CD14-positive monocyte (primary cell): ENCODE measurements at places on chromosomes 5 and 9.

DNA sequence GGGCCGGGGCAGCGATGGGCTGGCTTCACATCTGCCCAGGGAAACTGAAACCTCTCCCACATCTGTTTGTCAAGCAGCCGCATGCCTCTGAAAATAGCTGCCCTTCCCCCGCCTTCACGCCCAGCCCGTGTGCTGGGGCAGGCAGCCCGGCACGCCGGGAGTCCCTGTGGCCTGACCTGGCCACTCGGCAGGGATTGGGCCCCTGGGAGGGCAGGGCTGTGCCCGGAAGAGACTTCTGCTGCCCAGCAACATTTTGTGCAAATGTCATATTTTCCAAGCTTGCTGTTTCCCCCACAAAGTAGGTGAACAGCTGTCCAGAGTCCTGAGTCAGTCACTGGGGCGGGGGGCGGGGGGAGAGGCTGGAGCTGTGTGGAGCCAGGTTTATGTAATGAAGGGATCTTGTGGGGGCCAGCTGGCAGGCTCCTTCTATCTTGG, 8.2 kb downstream of the COL27A1 start:
- DNase-seq, result no peak

GRCh38 chr5:138372653-138373052, 20.2 kb downstream of the KDM3B start:
- no peak for DNase-seq

- DNase-seq, result no peak
Observed at GRCh38 chr5:174086751-174087150, 41.2 kb downstream of the NSG2 start.

GRCh38 chr9:90038763-90039162, 434.0 kb downstream of the GADD45G start:
- no peak for DNase-seq

DNA sequence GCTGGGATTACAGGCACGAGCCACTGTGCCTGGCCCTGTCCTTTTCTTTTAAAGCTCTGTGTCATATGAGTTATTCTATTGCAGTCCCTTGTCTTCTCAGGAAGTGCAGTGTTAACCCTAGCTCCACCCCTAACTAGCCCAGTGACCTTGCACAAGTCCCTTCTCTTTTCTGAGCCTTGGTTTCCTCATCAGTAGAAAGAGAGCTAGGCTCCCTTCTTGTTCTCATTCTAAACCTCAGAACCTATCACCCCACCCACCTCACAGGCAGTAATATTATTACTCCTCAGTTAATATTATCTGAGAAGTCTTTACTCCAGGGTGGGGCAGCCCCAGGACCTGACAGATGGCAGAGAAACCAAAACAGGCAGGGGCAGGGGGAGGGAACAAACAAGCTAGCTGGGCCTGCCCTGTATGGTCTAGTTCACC, 7.2 kb downstream of the CYFIP2 start:
- peak; percentile 82 for DNase-seq

DNA sequence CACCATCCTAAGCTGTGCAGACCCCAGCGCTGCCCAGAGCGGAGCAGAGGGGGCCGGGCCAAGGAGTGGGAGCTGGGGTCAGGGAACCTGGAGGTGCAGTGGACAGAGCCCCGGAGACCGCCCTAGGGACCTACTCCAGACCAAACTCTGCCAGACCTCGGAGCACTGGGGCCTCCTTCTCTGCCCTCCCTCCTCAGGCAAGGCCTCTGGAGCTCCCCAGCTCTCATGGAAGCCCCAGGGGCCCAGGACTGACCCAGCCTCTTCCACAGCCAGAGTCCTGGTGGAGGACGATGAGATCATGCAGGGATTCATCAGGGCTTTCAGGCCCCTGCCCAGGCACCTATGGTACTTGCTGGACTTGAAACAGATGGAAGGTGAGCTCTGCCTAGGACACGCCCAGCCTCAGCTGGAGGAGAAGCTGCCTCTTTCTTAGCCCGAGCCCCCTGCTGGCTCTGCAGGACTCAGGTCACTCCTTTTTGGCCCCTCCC, 3.6 kb downstream of the PAEP start:
- DNase-seq, result no peak

GRCh38 chr9:36401164-36401740, 1.2 kb upstream of the RNF38 start:
- peak; percentile 75 for DNase-seq

GRCh38 chr5:119322312-119322947, 33.4 kb upstream of the TNFAIP8 start:
- DNase-seq, result no peak

- no peak for DNase-seq
Observed at GRCh38 chr5:7849681-7850394, 1.1 kb downstream of the CFAP90 start.

DNA sequence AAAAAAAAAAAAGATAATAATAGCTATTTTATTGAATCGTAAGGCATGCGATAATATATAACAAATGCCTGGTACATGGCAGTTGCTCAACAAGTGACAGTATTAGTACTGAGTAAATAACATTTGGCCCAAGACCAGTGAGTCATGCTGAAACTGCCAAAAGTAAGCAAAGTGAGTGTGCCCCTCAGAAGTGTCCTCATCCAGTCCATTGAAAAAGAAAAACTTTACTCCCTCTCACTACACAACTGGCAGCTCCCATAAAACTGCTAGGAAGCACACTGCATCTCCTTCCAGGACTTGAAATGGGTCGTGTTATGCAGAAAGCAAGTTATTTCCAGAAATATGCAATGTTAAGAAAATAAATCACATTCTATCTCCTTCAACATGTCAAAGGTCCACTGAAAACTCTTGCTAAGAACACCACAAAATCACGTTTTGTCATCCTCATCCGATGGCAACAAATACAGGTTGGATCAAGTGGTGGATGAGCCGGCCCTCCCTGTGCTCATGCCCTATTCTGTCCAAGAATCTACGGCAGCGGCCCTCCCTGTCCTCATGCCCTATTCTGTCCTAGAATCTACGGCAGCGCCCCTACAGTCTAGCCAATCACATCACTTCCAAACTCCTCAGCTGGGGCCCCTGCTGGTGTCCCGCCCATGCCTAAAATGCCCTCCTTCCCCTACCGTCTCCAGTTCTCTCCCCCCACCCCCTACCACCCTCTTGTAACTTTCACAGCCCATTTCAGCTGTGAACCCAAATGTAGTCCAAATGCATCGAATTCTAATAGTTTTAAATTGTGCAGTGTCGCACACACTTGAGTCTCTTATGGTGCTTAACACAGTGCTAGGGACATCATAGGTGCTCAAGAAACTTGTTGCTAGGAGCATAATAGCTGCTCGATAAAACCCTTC, 12.5 kb downstream of the PTCH1 start:
- DNase-seq, result no peak

- DNase-seq, result peak; percentile 70
Observed at GRCh38 chr9:70413464-70413798, 1.0 kb downstream of the KLF9 start.

DNA sequence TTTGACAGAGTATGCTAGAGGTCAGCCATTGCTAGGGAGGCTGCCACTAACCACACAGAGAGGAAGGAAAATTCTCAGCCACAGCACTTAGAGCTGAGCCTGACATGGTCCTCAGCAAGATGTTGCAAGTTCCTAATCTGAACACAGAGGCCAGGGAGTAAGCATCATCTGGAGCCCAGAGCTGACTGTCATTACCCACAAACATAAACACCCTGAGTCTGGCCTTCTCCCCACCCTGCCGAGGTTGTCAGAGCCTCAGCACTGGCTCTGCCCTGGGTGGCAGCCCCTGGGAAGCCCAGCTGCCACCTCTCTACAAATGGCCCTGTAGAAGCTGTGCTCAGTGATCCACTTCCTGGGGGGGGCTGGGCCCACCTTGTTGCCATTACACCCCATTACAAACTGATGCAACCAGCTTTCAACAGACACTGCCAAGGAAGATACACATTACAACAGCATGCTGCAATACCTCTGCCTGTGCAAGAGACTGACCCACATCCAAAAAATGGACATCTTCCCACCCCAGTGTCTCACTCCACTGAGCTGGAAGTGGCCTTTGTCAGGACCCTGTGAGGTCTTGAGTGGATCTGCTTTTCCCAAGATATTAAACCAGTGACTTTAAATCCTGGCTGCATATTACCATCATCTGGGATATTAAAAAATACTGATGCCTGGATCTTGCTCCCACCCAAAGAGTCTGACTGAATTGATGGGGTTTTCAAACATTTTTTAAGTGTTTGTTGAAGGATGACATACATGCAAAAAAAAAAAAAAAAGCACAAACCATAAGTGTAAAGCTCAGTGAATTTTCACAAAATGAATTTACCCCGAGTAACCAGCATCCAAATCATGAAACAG, 33.0 kb downstream of the IRF1 start:
- DNase-seq, result peak; percentile 94

- DNase-seq, result no peak
Observed at GRCh38 chr9:136451221-136451877, 11.7 kb upstream of the INPP5E start.

DNA sequence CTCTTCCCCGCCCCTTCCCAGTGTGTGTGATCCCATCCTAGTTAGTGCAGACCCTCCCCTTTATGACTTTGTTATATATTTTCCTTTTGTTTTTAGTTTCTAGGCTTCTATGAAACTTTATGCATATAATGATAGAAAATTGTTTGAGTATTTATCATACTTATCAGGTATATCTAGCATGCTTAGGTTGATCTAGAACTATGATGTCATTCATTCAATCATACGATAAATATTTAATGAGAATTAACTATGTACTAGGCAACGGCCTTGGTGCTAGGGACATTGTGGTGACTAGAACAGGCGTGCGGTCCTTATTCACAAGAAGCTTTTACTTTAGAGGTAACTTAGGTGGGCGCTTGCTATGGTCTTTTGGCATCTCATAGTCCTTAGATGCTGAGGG, 13.6 kb upstream of the ANKRD55 start:
- no peak for DNase-seq

GRCh38 chr9:2414465-2414864, 207.1 kb upstream of the VLDLR start:
- DNase-seq, result no peak

- no peak for DNase-seq
Observed at GRCh38 chr9:114761523-114761922, 44.3 kb downstream of the TNFSF15 start.

- DNase-seq, result no peak
Observed at GRCh38 chr9:4137681-4138099, 162.2 kb downstream of the GLIS3 start.

- DNase-seq, result no peak
Observed at GRCh38 chr9:126707083-126707482, 93.4 kb downstream of the LMX1B start.
